Substantia nigra (tissue), 51 donors: ENCODE measurements at places on chromosomes 2 and 18.

- DNase-seq: no peak
Observed at GRCh38 chr2:184834699-184835397, 236.5 kb downstream of the ZNF804A start.

GRCh38 chr2:56217106-56217505 lies 33.3 kb downstream of the CCDC85A start:
- DNase-seq: no peak

DNA sequence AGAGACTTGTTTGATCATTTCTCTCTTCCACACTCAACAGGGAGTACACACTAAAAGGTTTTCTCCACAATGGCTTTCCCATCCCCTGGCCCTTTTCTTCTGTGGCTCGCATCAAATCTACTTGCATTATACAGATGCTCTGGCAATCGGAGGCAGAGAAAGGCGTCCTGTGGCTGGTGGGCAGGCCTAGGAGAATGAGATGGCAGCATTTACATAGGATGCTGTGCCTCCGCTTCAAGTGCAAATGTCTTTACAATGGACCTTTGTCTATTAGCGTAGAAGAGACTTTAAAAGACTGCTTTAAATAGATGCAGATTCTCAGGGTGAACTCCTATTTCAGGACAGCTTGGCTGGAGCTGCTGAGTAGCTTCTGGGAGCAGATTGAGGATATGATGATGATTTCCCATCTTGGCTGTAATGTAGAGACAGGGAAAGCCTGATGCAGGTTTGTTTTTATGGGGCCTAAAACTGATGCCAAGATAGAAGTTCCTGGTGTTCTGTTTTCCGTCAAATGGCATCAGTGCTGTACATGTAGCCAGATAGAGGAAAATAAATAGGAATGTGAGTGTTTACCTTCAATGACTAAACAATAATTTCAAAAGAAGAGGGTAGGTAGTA lies 423.4 kb downstream of the RND3 start:
- no peak for DNase-seq

GRCh38 chr2:168596881-168597655 lies 141.0 kb downstream of the CERS6 start:
- DNase-seq: no peak

- DNase-seq: no peak
Observed at GRCh38 chr2:29022679-29023078, 41.6 kb downstream of the TOGARAM2 start.

DNA sequence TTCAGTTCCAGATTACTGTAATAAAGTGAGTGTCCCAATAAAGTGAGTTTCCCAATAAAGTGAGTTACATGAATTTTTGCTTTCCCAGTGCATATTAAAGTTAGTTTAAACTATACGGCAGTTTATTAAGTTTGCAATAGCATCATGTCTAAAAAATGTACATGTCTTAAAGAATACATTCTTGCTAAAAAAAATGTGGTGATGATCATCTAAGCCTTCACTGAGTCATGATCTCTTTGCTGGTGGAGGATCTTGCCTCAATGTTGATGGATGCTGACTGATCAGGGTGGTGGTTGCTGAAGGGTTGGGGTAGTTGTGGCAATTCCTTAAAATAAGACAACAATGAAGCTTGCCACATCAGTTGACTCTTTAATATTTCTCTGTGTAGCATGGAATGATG lies 664.2 kb downstream of the TDRD15 start:
- DNase-seq: no peak

GRCh38 chr2:223944166-223944702 lies 901 bp downstream of the WDFY1 start:
- peak; percentile 24 for DNase-seq

DNA sequence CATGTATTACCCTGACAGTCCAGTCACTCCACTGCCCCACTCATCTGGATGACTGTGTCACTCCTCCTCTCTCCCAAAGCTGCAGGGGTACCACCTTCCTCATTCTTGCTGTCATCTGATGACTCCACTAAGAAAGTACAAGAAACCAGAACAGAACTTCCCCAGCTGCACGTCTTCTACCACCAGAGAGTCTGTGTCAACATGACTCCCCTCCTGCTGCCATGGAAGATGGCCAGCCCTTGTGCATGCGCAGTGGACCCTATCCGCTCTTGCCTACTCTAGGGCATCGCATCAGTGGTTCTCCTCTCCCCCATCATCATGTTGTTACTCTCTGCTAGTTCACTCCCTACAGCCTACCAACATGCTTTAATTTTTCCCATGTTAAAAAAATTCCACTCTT lies 14.5 kb upstream of the ST8SIA3 start:
- no peak for DNase-seq

- DNase-seq: no peak
Observed at GRCh38 chr18:21786526-21786925, 45.9 kb downstream of the MIB1 start.

- no peak for DNase-seq
Observed at GRCh38 chr18:21803495-21803894, 62.9 kb downstream of the MIB1 start.

DNA sequence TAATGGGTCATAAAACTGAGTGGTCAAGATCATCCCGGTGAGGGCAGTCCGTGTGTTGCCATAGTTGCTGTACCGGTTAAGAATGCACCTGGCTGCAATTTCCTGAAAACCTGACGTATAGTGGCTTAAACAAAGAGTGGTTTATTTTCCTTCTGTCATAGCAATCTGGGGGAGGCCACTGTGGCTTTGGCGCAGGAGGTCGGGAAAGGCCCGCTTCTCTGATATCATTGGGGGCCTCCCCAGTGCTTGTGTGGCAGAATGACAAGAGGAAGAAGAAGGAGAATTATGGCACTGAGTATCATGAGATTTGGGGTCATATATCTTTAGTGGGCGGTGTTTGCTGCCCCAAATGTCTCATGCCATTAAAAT lies 4.4 kb downstream of the C2orf92 start:
- no peak for DNase-seq
